ENCODE measurements at places on chromosomes 4 and X.

- DNase-seq: no peak
Measured at GRCh38 chr4:77025643-77026321, 50.0 kb downstream of the CCNI start.

DNA sequence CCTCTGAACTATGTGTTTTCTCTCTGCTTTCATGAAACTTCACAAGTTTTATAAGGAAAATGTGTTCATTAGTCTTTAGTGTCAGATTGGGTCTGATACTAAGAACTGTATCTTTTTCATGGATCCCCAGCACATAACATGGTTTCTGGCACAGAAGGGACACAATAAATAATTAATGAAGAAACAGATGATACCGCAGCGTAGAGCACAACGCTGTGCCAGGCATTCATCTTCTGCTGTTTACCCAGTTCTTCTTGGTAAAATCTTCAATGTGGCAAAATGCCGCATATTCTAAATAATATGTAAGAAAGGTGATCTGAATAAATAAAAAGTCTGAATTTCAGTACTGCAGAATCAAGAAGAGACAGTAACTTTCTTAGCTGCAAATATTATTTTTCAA lies 12.3 kb downstream of the SCARB2 start:
- DNase-seq: no peak

- DNase-seq: no peak
Measured at GRCh38 chr4:145824463-145824862, 114.2 kb downstream of the ZNF827 start.

- no peak for DNase-seq
Measured at GRCh38 chr4:107069049-107069448, 32.9 kb upstream of the DKK2 start.

- DNase-seq: no peak
Measured at GRCh38 chr4:103318327-103318726, 120.2 kb upstream of the CENPE start.

- no peak for DNase-seq
Measured at GRCh38 chrX:134794692-134795091, 136.4 kb upstream of the PLAC1 start.
